Neural crest cell (in vitro differentiated cells): ENCODE measurements at places on chromosomes 16 and 17.

DNA sequence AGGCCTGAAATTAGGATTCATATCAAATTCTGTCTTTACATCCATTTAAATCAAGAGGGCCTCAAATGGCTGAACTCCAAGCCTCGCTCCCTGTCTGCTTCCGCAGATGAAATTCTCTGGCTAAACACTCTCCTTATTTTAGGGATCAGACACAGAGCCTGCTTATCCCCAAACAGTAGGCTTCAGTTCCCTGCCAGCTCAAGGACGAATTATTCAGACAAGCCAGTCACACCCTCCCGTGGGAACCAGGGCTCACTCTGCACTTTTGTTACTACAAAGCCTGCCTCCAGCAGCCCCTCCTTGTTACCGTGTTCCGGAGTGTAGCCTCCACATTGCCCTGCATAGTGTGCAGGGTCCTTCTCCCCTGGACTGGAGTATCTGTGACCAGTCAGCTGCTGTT is 46.6 kb upstream of the LCMT1 start:
- no peaks in the 10 kb centered on the region for H3K27me3 ChIP-seq
- DNase-seq: no peak
- H3K36me3 ChIP-seq: no peaks in the 10 kb centered on the region
- H3K27ac ChIP-seq: no peak overlapping the region
- peak overlapping the region; percentile 15 for H3K4me3 ChIP-seq
- peaks cover 12% of the 10 kb centered on the region for H3K4me1 ChIP-seq

DNA sequence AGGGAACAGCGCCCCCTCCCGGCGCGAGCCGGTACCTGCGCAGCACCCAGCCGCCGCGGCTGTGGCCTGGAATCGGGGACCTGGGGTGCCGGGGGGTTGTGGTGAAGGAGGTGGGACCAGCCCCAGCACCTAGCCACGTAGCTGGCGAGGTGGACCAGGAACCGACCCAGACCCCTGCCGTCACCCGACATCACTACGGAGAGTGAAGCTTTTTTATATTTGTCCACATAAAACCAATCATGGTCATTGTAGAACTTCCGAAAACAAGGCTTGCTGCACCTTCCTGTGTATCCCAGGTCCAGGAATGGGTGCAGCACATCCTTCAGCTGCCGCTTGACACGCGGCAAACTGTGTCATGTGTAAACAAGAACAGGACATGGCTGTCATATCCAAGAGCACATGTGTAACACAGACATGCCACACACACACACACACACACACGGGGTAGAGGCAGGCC is 1.3 kb downstream of the HBQ1 start:
- peaks cover 9% of the 10 kb centered on the region for H3K36me3 ChIP-seq
- H3K27me3 ChIP-seq: peaks cover 40% of the 10 kb centered on the region
- peak overlapping the region; percentile 69 for H3K4me3 ChIP-seq
- no peak for DNase-seq
- peaks cover 6% of the 10 kb centered on the region for H3K4me1 ChIP-seq

- H3K36me3 ChIP-seq: no peaks in the 10 kb centered on the region
- peaks cover 27% of the 10 kb centered on the region for H3K27me3 ChIP-seq
- peak overlapping the region; percentile 57 for H3K27ac ChIP-seq
- peak overlapping the region; percentile 68 for H3K4me3 ChIP-seq
- DNase-seq: peak; percentile 86
Measured at GRCh38 chr17:81967533-81968395, 6.8 kb upstream of the NOTUM start.

- peaks cover 15% of the 10 kb centered on the region for H3K4me1 ChIP-seq
- peak overlapping the region; percentile 1 for H3K4me3 ChIP-seq
- no peaks in the 10 kb centered on the region for H3K27me3 ChIP-seq
- no peak for DNase-seq
Measured at GRCh38 chr17:59719526-59719925, 12.1 kb downstream of the VMP1 start.

- no peak for DNase-seq
- H3K27me3 ChIP-seq: no peaks in the 10 kb centered on the region
- H3K4me1 ChIP-seq: peaks cover 22% of the 10 kb centered on the region
- no peak overlapping the region for H3K27ac ChIP-seq
- no peaks in the 10 kb centered on the region for H3K36me3 ChIP-seq
- H3K4me3 ChIP-seq: no peak overlapping the region
Measured at GRCh38 chr17:50046667-50047066, 9.2 kb upstream of the ITGA3 start.

DNA sequence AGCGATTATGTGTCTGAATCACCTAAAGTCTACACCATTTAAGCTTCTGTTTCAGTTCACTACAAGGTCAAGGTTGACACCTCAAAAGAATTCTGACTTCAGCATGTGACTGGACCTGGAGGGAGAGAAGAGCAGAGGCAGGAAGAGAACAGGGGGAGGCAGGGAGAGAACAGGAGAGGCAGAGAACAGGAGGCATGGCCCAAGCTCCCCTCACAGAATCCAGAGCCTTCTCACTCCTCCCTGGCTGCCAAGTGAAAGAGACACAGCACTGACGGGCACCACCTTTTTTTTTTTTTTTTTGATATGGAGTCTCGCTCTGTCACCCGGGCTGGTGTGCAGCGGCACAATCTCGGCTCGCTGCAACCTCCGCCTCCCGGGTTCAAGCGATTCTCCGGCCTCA is 11.4 kb downstream of the GGA2 start:
- H3K4me1 ChIP-seq: peaks cover 3% of the 10 kb centered on the region
- DNase-seq: no peak
- no peaks in the 10 kb centered on the region for H3K36me3 ChIP-seq
- H3K27me3 ChIP-seq: no peaks in the 10 kb centered on the region
- H3K4me3 ChIP-seq: no peak overlapping the region

DNA sequence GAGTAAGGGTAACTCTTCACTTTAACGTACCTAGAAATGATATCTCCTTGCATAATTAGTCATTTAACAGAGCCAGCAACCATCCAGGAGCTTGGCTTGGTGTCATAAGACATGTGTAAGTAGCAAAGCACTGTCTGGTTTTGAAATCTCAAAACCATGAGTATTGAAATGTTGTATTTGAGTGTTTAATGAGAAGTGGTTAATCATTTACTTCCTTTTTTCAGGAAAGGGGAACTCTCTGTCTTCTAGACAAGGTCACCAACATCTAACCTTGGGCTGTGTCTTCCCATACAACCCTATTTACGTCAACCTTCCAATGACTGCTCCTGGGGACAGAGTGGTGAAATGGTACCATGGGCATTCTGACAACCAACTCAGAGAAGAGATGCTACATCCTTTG is 27.1 kb downstream of the PMP22 start:
- no peak overlapping the region for H3K27ac ChIP-seq
- DNase-seq: no peak
- H3K4me3 ChIP-seq: no peak overlapping the region
- no peaks in the 10 kb centered on the region for H3K27me3 ChIP-seq
- peaks cover 12% of the 10 kb centered on the region for H3K36me3 ChIP-seq
- peaks cover 8% of the 10 kb centered on the region for H3K4me1 ChIP-seq

DNA sequence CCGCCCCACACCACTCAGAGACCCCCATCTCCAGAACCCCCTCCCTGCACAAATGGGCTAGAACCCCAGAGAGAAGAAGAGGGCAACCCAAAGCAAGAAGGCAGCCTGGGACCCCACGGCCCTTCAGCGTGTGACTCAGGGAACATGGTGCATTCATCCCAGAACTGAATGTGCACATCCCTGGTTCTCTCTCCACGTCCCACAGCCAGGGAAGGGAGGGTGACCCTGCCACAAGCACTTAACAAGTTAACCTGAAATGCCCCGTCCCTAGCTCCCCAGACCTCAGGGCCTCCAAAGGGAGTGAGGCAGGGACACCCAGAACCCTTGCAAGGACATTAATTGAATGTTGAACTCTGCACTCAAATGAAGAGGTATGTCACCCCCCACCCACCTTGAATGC is 202.5 kb upstream of the TNRC6C start:
- H3K4me1 ChIP-seq: no peaks in the 10 kb centered on the region
- DNase-seq: no peak
- H3K27me3 ChIP-seq: no peaks in the 10 kb centered on the region
- H3K36me3 ChIP-seq: no peaks in the 10 kb centered on the region
- no peak overlapping the region for H3K4me3 ChIP-seq
- H3K27ac ChIP-seq: no peak overlapping the region

DNA sequence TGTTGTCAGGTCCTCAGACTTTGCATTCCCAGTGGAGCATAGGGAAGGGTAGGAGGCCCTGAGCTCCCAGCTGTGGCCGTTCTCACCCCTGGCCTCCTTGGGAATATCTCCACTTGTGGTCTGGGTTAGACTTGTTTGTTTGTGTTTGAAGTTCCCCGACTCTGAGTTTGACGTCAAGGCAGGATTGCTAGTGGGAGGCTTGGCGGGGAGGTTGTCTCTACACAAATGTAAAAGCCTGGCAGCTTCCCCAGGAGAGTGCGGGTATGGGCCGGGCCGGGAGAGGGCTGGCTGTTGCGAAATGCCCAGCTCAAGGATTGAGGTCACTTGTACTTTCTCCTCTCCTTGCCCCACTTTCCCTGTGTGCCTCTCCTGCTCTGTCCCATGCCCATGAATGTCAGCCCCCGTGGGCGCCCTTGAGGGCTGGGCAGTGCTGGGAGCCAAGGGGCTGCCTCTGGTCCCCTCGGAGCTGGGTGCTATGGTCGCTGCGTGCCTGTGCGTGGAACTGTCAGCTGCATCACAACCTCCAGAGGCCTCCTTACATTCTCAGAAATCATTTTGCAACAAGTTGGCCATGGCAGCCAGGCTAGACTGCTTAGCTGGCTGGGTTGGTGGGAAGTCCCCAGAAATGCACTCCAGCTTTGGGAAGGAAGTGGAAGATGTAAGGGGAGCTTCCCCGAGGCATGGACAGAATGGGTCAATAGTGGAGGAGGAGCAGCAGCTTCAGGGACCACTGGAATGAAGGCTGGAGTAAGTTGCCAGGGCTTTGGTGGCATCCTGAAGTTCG is 84.3 kb downstream of the KSR1 start:
- H3K27me3 ChIP-seq: no peaks in the 10 kb centered on the region
- no peak overlapping the region for H3K27ac ChIP-seq
- H3K4me3 ChIP-seq: no peak overlapping the region
- peaks cover 33% of the 10 kb centered on the region for H3K4me1 ChIP-seq

GRCh38 chr16:89523680-89524344 is 15.6 kb downstream of the SPG7 start:
- H3K27me3 ChIP-seq: no peaks in the 10 kb centered on the region
- H3K4me1 ChIP-seq: no peaks in the 10 kb centered on the region
- DNase-seq: no peak
- H3K27ac ChIP-seq: peak overlapping the region; percentile 35
- no peak overlapping the region for H3K4me3 ChIP-seq

GRCh38 chr17:50661348-50661747 is 26.7 kb downstream of the ABCC3 start:
- H3K4me3 ChIP-seq: no peak overlapping the region
- no peaks in the 10 kb centered on the region for H3K36me3 ChIP-seq
- no peaks in the 10 kb centered on the region for H3K27me3 ChIP-seq
